COLO829 (cell line): ENCODE measurements at places on chromosomes 7 and 10.

- no peak for DNase-seq
These were observed 57.9 kb upstream of the TMEM72 start for GRCh38 chr10:44853148-44853734.

DNA sequence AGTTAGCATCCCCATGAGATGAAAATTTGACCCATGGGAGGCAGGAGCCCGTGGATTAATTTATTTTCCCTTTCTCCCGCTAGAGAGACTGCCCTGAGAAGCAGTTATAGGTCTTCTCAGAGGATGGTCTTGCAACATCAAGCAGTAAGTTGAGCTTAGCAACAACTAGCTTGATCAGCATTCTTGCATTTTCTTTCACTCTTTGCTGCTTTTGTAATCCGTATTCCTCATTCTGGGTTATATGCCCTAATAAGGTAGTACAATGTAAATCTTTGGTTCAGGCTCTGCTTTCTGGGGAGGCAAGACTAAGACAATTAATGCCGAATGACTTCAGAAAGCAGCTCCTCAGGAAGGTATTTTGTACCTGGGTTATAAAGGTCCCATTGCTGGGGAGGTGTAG lies 146.8 kb downstream of the FZD1 start:
- no peak for DNase-seq

DNA sequence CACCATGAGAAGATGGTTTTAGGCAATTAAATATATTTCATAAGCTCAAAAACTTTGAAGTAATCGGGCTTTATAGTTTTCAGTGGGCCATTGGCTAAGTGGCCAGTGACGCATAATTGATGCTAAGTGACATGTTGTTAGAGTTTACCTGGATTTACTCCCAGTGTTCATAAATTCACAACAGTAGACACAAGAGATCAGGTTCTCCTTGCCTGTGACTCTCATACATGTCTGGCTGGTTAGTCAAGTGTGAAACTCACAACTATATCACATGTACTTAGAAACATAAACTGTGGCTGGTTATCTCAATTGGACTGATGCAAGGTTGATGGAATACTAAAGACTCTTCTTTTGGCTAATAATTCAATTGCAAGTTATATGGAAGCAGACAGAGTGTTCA lies 26.2 kb downstream of the ASB15 start:
- no peak for DNase-seq

DNA sequence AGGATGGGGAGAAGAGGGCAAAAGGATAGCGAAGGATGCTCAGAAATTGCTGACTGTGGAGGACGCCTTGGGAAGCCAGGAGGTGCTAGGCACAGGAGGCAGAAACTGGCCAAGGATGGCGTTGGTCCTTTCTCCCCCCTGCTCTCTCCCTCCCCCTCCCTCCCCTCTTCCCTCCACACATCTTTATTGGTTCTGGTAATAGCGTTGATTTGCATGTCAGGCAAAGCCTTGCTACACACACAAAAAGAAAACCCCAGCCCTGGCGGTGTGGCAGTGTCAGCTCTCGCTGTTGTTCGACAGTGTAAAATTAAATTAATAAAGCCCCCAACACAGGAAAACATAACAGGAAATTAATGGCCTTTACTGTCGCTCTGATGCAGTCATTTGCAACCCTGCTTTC lies 47.2 kb downstream of the PAX2 start:
- DNase-seq: no peak

DNA sequence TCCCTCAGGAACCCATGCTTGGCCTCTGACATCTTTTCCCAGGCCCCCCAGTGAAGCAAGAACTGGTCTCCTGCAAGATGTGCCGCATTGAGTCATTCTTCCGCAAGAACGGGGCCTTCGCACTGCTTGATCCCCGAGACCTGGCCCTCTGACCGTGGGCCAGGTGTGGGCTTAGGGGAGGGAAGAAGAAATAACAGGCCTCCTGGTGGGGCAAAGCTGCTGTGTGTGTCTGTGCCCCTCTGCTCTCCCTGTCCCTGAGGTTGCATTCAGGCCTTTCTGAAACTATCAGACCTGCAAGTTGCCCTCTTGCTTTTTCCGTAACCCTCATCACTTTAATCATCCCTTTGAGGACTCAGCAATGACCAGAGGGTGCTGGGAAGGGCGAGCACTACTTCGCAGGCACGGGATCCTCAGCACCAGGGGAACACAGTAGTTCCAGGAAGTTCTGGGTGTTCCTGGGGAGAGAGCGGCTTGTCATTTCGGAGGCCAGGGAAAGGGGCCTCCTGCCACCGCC lies 6.0 kb downstream of the ATP6V1F start:
- DNase-seq: no peak

DNA sequence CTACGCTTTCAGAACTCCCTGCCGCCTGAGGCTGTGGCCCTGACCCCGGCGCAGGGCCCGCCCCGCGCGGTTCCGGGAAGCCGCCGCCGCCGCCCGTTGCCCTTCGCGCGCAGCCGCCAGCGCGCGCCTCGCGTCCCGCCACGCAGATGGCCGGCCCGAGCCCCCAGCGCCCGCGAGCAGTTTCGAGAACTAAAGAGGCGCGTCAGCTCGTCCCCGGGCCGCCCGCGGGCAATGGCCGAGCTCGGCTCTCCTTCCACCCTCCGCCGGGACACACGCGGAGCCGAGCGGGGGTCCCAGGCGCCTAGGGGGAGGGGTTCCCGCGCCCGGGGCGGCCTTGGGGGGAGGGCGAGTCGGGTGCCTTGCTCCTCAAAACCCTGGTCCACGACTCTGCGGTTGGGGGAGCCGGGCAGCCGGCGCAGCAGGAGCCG lies 1.8 kb downstream of the HNRNPF start:
- DNase-seq: no peak

- no peak for DNase-seq
These were observed 3.4 kb downstream of the LRRC27 start for GRCh38 chr10:132335189-132336063.
